ENCODE measurements at places on chromosomes 16 and 17. TPM values are rescaled to one million over a fixed set of nuclear protein-coding genes. Genes with fewer than 3 reads are reported as not detected.

DNA sequence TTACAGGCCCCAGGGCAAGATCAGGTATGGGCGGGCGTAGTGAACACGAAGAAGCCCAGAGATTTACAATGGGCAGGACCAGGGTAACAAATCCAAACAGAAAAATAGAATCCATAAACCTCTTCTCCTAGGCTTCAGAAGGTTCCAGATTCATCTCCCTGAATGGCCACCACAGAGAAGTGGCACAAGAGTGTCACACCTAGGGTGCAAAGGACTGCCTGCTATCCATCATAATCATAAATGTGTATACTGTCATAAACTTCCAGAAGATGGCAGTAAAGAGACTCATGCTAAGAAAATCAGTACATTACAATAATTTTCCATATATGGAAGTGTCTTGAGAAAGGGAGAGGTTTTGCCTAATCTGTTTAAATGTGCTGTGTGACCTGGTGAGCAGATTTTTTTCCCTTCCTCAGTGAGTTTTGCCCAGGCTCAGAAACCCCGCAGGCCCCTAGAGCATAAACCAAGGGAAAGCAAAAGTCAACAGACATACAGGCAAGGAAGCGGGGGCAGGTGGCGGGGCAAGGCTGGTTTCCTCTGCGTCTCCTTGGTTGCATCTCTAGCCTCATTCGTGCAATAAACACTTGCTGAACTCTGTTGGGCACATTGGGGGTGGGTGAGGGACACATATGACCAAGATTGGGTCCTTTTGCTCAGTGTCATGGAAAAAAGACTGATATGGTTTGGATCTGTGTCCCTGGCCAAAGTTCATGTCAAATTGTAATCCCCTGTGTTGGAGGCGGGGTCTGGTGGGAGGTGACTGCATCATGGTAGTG is 92.0 kb upstream of the CDH5 start:
- no peak for DNase-seq

GRCh38 chr17:7509937-7510336 is 25.8 kb downstream of the POLR2A start:
- no peak for DNase-seq

DNA sequence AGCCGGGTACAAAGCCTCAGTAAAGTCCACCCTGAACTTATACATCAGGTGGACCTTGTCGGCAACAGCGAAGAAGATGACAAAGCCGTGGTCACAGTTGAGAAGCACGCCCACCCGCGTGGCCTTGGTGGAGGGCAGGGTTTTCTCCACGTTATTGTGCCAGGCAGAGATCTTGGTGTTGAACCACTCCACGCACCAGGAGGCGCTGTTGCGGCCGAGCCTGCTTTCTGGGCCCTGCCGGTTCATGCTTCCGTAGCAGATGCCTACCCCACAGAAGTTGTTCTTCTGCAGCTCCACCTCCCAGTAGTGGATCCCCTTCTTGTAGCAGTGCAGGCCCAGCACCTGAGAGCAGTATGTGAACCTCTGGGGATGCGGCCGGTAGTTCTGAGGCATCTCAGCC is 22.1 kb downstream of the TRIM25 start:
- peak; percentile 76 for DNase-seq

MT1F gene
- total RNA-seq = 7.4 TPM

DNA sequence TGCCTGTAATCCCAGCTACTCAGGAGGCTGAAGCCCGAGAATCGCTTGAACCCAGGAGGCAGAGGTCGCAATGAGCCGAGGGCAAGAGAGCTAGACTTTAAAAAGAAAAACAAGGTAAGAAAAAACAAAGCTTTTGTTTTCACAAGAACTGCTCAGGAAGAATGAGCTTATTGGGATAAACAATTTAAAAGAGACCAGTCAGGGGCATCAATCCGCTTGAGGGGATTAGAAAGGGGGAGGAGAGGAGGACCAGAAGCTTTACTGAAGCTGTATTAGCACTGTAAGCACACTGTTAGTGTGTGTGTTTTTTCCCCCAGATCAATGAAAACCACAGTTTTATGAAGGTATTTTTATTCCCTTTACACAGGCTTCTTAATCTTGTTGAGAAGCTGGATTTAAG is 8.8 kb downstream of the TMEM170A start:
- no peak for DNase-seq

DNA sequence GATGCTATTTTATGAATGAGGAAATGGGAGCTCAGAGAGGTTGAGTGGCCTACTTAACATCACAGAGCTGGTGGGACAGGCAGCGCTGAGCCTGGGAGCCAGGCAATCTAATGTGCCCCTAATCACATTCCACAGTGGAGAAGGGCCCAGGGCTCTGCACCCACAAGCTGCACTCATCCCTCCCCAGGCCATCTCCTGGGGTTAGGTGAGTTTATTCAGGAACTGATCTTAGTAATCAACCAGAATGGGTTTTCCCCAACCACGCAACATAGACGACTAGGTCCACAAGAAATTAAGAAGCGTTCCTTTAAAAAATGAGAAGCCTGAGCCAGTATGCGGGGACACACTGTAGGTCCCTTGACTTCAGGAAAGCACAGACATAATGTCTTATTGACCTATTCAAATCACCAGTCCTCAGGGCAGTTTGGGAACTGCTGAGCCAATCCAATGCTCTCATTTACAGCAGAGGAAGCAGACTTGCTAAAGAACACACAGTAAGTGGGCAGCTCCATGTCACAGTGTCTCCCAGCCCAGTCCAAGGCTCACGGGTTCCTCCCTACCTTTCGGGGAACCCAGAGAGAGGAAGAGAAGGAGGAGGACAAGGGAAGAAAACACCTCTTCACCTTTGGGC is 2.3 kb downstream of the MPP3 start:
- DNase-seq = no peak

PRR35 gene
- total RNA-seq = 1.4 TPM

RBBP6 gene
- 72.7 TPM for total RNA-seq

PLD6 gene
- not detected for total RNA-seq

GRCh38 chr17:38898812-38899348 is 26.5 kb upstream of the LASP1NB start:
- DNase-seq = no peak

DNA sequence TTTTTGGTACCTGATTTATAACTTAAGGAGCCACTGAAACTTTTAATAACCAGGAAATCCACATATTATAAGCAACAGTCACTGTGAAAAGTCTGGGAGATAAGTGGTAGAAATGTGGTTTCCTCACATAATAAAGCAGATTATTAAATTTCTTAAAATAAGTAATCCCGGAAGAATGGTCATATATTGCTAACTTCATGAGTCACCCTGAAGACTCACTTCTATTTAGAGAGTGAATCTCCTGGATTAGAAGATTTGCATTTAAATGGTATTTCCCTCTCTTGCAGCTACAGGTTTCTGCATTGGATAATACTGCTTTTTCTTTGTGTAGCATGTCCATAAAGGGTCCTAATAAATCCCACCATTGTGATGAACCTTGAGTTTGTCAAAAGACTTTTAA is 1286.8 kb upstream of the CDH8 start:
- no peak for DNase-seq

FTO gene
- total RNA-seq = 74.3 TPM
